Calu3 (cell line): ENCODE measurements at places on chromosomes 7 and 10. TPM values are rescaled to one million over a fixed set of nuclear protein-coding genes. Genes with fewer than 3 reads are reported as not detected.
A peak's percentile ranks its signal among the peaks of the same experiment; 100 is the strongest.

The RPEL1 gene
- total RNA-seq: 0.57 and 0.61 TPM in 2 replicates

The WEE2 gene
- not detected in 2 replicates for total RNA-seq

The BAIAP2L1 gene
- total RNA-seq: 55.8 and 63.8 TPM in 2 replicates

The RELN gene
- 0.31 and 0.44 TPM in 2 replicates for total RNA-seq

The NPSR1 gene
- total RNA-seq: not detected in 2 replicates

The OR2A5 gene
- total RNA-seq: not detected in 2 replicates

The CALML5 gene
- total RNA-seq: not detected in 2 replicates

The ITIH5 gene
- 2.0 and 5.2 TPM in 2 replicates for total RNA-seq

- no peak overlapping the region for H3K4me3 ChIP-seq
- DNase-seq: no peak
- no peak overlapping the region for H3K27ac ChIP-seq
- H3K4me1 ChIP-seq: no peaks in the 10 kb centered on the region
Observed at GRCh38 chr7:28315565-28316410, 96.5 kb upstream of the CREB5 start.

GRCh38 chr7:50807026-50807730, 24.5 kb upstream of the GRB10 start:
- H3K36me3 ChIP-seq: no peaks in the 10 kb centered on the region
- no peaks in the 10 kb centered on the region for H3K27me3 ChIP-seq
- no peak for DNase-seq
- H3K27ac ChIP-seq: no peak overlapping the region
- H3K4me3 ChIP-seq: no peak overlapping the region

DNA sequence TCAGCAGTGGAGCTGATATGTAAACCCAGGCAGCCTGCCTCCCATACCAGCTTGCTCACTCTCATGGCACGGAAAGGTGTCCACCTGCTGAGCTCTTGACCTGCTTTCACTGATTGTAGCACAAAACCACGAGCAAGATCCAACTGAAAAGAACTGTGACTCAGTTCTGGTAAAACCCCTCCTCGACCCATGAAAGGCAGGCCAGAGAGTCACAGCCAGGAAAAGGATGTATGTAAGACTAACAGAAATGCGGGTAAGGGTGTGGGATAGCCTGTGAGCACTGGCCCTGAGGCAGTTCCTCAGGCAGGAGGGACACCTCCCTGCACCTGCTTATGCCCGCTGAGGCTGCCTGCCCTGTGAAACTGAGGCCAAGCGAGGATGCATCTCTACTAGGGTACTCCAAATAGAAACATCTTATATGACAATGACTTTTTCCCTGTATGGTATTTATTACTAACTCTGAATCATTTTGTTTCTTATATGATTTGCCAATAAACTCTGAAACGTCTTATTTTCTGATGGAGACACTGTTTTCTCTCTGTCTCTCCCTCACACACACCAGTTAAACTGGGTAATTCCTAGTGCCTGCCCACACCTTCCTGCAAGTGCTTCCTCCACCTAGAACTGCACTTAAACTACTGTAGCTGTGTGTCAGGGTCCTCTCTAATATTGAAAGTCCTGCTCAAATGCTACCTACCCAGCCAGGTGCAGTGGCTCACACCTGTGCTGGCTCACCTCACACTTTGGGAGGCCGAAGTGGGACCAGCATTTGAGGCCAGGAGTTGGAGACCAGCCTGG, 73.3 kb upstream of the GHITM start:
- H3K27me3 ChIP-seq: peaks cover 12% of the 10 kb centered on the region
- H3K27ac ChIP-seq: no peak overlapping the region
- no peaks in the 10 kb centered on the region for H3K36me3 ChIP-seq
- H3K4me1 ChIP-seq: no peaks in the 10 kb centered on the region
- no peak for DNase-seq

- peaks cover 10% of the 10 kb centered on the region for H3K36me3 ChIP-seq
- no peak for DNase-seq
- H3K27me3 ChIP-seq: no peaks in the 10 kb centered on the region
- no peak overlapping the region for H3K27ac ChIP-seq
- H3K4me1 ChIP-seq: no peaks in the 10 kb centered on the region
- H3K4me3 ChIP-seq: no peak overlapping the region
Observed at GRCh38 chr10:11462071-11462470, 149.4 kb downstream of the USP6NL start.

GRCh38 chr7:151380199-151381097, 29.4 kb downstream of the WDR86 start:
- H3K27me3 ChIP-seq: peaks cover 36% of the 10 kb centered on the region
- no peak overlapping the region for H3K4me3 ChIP-seq
- H3K27ac ChIP-seq: no peak overlapping the region
- DNase-seq: no peak
- peaks cover 8% of the 10 kb centered on the region for H3K36me3 ChIP-seq

DNA sequence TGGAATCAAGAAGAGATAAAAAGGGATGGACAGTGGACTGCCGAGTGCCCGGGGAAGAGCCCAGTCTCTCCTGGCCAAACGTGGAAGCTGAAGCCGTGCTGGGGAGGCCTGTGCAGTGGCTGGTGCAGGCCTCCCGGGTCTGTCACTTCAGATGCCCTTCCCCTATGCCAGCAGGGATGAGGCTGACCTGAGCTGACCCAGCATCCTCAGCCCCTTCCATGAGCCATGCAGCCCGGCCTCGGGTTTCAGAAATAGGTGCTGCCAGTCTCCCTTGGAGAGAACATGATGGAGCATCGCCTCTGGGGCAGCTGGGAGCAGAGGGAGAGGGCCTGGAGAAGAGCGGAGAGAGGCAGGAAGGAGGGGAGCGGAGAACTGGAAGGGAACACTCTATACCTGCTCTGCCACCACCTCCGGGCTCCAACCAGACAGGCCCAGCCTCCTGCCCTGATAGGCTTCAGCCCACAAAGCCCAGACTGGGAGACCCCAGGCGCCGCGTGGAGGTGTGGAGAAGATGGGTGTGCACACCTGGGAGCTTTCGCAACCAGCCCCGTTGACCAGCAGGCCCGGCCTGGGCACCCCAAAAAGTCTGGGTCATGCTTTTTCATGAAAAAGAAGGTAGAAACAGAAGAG, 68.6 kb upstream of the PPP2R2D start:
- H3K4me3 ChIP-seq: no peak overlapping the region
- peaks cover 54% of the 10 kb centered on the region for H3K27me3 ChIP-seq
- H3K27ac ChIP-seq: no peak overlapping the region
- DNase-seq: no peak

DNA sequence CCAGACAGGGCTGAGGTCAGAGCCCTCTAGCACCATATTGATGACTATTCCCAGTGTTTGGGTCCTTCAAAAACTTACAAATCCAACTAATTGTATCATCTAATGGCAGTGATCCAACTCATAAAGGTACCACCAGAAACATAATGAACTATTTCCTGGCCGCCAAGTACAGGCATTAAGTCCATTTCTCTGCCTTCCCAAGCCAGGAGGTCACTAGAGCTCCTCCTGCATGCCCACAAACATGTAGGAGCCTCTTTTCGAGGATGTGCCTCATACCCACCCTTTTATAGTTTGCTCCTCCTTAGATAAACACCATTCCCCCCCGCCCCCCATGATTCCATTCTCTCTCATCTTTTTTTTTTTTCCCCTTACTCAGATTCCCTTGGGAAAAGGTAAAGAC, 91.3 kb downstream of the CHN2 start:
- no peak overlapping the region for H3K4me3 ChIP-seq
- DNase-seq: no peak
- H3K4me1 ChIP-seq: peaks cover 40% of the 10 kb centered on the region
- H3K36me3 ChIP-seq: no peaks in the 10 kb centered on the region
- H3K27me3 ChIP-seq: no peaks in the 10 kb centered on the region

DNA sequence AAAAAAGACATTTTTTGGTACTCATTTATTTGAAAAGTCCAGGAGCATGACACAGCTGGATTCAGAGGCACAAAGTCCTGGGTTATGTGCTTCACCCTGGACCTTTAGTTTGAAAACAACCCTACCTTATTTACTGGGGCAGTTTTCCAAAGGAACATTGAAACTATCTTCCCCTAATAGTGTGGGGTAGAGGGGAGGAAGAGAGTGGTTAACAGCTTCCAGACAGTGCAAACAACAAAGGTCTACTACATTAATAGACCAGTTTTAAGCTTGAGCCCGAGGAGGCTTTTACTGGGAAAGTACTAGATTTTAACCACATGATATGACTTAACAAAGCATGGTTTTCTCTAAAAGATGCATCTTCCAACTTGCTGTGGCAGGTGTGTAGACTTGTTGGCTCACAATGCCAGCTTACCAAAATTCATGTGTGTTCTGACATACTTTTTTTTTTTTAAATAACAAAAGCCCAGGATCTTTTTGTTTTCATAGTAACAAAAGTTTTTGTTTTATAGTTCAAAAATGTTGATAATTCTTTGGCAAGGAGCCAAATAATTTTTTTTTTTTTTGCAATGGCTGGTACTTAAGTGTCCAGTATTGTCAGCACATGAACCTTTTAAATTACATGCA, 1.8 kb downstream of the GSTO1 start:
- DNase-seq: no peak
- H3K36me3 ChIP-seq: peaks cover 42% of the 10 kb centered on the region
- H3K27me3 ChIP-seq: no peaks in the 10 kb centered on the region

- H3K27ac ChIP-seq: no peak overlapping the region
- H3K27me3 ChIP-seq: no peaks in the 10 kb centered on the region
Observed at GRCh38 chr10:127302343-127302742, 106.0 kb upstream of the INSYN2A start.

DNA sequence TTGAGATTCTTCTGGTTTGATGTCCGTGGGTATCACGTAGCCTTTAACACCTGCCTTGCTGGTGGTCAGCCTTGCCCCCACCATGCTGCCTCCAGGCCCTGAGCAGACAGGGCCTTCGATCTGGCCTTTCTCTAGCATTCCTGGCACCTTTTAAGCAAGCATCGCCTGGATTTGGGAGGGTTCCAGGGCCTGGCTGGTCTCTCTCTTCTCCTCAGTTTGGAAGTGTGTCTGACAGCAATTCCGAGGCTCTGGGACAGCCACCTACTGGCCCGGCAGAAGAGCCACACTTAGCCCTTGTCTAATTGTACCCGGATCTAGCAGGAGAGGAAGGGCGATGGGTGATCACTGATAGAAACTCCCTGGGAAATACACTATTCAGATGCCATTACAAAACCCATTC, 441.3 kb upstream of the MKI67 start:
- no peaks in the 10 kb centered on the region for H3K27me3 ChIP-seq
- no peak overlapping the region for H3K27ac ChIP-seq
- no peak overlapping the region for H3K4me3 ChIP-seq
- no peak for DNase-seq
- H3K4me1 ChIP-seq: no peaks in the 10 kb centered on the region
- H3K36me3 ChIP-seq: no peaks in the 10 kb centered on the region

DNA sequence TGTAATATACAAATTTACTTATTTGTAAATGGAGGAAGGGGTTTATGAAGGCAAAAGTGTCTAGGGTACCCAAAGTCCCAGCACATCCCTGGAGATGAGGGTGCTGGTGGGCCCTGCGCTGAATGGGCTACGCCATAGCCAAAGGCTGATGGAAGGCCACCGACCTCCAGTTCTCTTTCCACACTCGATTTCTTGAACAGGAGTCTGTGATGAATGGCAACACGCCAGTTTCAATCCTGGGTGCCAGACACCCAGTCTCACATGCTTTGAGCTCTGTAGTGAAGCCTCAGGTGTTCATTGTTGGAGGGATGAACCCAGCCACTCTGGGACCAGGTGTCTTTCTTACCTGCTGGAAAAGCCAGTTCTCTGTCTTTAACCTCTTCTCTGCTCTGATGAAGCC, 752 bp downstream of the LRMDA start:
- no peak for DNase-seq
- peak overlapping the region; percentile 8 for H3K27ac ChIP-seq
- peak overlapping the region; percentile 65 for H3K4me3 ChIP-seq

GRCh38 chr7:77199013-77199966, at the start of gene FGL2:
Gene FGL2 (minus strand): TSS chr7:77199819. CDS start chr7:77199793, 26 bp downstream.
- no peaks in the 10 kb centered on the region for H3K36me3 ChIP-seq
- no peak within 1 kb of the TSS for H3K27ac ChIP-seq
- no peaks in the 10 kb centered on the region for H3K27me3 ChIP-seq
- DNase-seq: no peak
- peak within 1 kb of the TSS; percentile 69 for H3K4me3 ChIP-seq

DNA sequence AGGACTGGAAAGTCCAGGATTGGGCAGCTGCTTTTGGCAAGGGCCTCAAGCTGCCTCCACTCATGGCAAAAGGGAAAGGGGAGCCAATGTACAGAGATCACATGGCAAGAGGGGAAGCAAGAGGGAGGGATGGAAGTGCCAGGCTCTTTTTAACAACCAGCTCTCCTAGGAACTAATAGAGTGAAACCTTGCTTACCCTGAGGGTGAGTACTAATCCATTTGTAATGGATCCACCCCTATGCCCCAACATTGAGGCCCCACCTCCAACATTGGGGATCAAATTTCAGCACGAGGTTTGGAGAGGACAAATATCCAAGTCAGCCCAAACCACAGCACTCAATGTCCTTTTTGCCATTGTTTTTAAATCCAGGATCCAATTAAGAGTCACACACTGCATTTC, 12.5 kb downstream of the HABP2 start:
- H3K4me3 ChIP-seq: no peak overlapping the region
- H3K27ac ChIP-seq: no peak overlapping the region
- H3K36me3 ChIP-seq: no peaks in the 10 kb centered on the region
- peaks cover 8% of the 10 kb centered on the region for H3K4me1 ChIP-seq
- peaks cover 52% of the 10 kb centered on the region for H3K27me3 ChIP-seq

DNA sequence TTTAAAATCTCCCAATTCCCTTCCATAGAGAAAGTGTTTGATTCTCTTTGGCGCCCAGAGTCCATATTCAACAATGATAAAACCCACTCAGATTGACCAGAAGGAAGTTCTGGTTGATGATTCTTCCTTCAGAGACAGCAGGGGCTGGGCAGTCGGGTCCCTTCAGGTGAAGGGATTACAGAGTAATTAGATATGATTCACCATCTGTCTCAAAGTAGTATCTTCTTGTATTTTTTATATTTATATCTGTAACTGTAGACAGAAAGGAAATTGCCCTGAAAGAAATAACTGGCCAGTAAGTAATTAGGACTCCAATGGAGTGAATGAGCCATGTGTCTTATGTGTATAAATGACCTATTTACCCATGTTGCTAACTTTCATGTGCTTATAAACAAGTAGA, 156.0 kb downstream of the PLCE1 start:
- no peaks in the 10 kb centered on the region for H3K36me3 ChIP-seq
- H3K4me1 ChIP-seq: no peaks in the 10 kb centered on the region
- no peak overlapping the region for H3K4me3 ChIP-seq
- H3K27me3 ChIP-seq: peaks cover 35% of the 10 kb centered on the region
- DNase-seq: no peak

- DNase-seq: no peak
- no peak overlapping the region for H3K27ac ChIP-seq
- peaks cover 13% of the 10 kb centered on the region for H3K27me3 ChIP-seq
- no peak overlapping the region for H3K4me3 ChIP-seq
Observed at GRCh38 chr10:25405871-25406270, 231.1 kb downstream of the GPR158 start.

- peaks cover 19% of the 10 kb centered on the region for H3K4me1 ChIP-seq
- H3K27ac ChIP-seq: no peak overlapping the region
- no peaks in the 10 kb centered on the region for H3K27me3 ChIP-seq
Observed at GRCh38 chr10:5297466-5297865, 67.3 kb upstream of the UCN3 start.
